EH (cell line): ENCODE measurements at places on chromosomes 11 and 22.

GRCh38 chr11:70315716-70316115 lies 45.2 kb downstream of the PPFIA1 start:
- DNase-seq = no peak

DNA sequence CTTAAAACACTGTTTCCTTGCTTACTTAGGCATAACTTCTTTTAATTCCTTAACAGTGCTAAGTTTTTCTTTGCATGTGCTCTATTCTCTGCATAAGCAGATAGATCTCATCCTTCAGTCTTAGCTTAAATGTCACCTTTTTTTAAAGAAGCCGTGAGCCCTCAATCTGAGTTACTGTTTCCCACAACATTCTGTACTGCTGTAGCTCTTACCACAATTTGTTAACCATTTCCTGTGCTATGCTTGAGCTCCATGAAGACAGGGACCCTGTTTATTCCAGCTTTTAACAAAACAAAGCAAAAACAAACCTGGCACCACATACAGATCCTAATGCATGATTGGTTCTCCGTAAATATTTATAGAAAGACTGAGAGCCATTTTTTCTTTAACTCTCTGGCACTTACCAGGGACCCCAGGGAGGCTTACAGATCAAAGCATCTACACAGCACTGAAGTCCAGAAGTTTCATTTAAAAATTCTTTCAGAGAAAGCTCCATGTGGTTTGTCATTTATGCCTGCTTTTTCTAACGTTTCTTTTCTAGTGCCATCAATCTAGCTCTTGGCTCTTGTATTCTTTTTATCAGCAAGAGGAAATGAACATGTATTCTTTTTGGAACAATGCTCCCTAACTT lies 74.9 kb downstream of the DYNC2H1 start:
- no peak for DNase-seq

- DNase-seq = no peak
Measured at GRCh38 chr11:64758330-64759079, 1.3 kb downstream of the PYGM start.

GRCh38 chr11:65617136-65617850 lies 1.7 kb downstream of the PCNX3 start:
- DNase-seq = no peak

GRCh38 chr22:42881982-42882656 lies 25.0 kb upstream of the ARFGAP3 start:
- no peak for DNase-seq

DNA sequence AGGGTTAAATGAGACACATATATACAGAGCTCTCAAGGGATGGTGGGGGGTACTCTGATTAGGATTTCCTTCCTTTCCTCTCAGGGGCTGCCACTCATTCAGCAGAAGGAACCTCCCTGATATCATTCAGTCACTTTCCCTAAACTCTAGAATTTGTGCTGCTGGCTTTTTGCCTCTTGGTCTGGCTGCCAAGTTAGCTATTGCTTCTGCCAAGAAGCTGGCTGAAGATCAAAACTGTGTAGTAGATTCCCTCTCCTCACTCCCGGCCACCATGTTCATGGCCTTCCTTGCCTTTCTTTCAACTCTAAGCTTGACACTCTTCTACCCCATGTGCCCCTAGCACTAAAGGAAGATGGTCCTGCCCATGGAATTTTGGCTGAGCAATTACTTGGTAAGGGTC lies 18.7 kb downstream of the SLC6A5 start:
- DNase-seq = no peak

DNA sequence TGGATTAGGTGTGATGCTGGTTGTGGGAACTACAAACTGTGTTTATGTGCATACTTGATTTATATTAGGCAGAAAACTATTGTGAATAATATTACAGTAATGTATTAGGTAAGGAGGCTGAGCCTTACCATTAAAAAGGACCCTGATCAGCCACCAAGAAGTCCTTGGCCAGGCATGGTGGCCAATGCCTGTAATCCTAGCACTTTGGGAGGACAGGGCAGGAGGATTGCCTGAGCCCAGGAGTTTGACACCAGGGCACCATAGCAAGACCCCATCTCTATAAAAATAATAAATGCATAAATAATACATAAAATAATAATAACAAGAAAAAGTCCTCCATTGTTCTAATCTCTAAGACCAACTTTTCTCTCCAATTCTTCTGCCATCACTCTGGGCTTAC lies 3.2 kb upstream of the ZBED5 start:
- no peak for DNase-seq
